ENCODE measurements at places on chromosomes 7 and 10. TPM values are rescaled to one million over a fixed set of nuclear protein-coding genes. Genes with fewer than 3 reads are reported as not detected.

The FERD3L gene
- total RNA-seq: not detected

The TCERG1L gene
- not detected for total RNA-seq

The OPN1SW gene
- not detected for total RNA-seq

The CAV2 gene
- 42.5 TPM for total RNA-seq

The HIPK2 gene
- 21.9 TPM for total RNA-seq

The FFAR4 gene
- 1.5 TPM for total RNA-seq

The CNNM1 gene
- 2.5 TPM for total RNA-seq

The TDRD1 gene
- total RNA-seq: not detected

The KLF14 gene
- not detected for total RNA-seq

The GSTO1 gene
- total RNA-seq: 69.5 TPM

GRCh38 chr10:650886-651615 is 38.4 kb downstream of the DIP2C start:
- no peak for DNase-seq

DNA sequence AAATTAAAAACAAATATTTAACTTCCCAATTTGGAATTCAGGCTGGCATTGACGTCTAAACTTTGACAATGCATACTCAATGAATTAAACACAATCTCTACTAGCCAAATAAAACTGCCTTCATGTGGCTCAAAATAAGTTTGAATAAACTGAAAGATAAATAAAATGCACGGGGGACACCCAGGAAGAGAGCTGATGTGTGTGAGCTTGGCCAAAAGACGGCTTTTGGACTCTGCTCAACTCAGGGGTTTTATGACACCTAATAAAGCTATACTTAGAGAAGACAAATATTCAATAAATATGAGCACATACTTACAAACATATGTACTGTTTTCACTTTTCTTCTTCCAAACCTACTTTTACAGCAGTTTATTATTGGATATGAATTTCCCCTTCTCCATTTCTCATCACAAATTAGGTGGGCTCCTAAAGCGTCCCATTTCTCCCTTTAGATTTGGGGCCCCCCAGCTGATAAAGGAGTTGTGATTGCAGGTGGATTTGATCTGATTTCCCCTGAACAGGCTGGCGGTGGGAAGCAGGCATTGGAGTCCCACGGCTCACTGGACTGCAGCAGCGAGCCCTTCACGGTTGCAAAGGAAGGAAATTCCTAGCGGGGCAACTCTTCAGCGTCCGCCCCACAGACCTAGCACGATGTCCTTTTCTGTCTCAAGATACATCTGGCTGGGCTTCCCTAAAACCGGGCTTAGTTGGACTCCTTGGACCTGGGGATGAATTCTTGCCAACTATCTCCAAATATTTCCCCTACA is 79.6 kb downstream of the INSIG1 start:
- DNase-seq: no peak

- DNase-seq: peak; percentile 85
Measured at GRCh38 chr7:50857804-50858489, 75.3 kb upstream of the GRB10 start.

DNA sequence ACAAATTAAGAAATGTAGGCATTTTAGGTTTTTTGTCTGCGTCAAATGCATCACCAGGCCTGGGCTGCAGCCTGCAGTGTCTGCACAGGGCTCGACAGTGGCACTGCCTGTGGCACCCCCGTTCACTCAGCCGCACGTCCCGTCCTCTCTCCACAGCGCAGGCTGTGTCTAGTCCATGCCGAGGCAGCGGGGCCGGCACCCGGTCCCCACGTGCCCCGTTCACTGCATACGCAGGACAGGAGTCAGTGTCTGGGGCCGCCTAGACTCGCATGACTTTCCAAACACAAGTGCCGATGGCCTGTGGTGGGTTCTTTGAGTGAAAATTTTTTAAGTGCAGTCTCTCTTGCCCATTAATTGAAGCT is 446.4 kb downstream of the PTPRN2 start:
- DNase-seq: no peak

GRCh38 chr10:3525832-3526449 is 259.1 kb downstream of the KLF6 start:
- DNase-seq: no peak

DNA sequence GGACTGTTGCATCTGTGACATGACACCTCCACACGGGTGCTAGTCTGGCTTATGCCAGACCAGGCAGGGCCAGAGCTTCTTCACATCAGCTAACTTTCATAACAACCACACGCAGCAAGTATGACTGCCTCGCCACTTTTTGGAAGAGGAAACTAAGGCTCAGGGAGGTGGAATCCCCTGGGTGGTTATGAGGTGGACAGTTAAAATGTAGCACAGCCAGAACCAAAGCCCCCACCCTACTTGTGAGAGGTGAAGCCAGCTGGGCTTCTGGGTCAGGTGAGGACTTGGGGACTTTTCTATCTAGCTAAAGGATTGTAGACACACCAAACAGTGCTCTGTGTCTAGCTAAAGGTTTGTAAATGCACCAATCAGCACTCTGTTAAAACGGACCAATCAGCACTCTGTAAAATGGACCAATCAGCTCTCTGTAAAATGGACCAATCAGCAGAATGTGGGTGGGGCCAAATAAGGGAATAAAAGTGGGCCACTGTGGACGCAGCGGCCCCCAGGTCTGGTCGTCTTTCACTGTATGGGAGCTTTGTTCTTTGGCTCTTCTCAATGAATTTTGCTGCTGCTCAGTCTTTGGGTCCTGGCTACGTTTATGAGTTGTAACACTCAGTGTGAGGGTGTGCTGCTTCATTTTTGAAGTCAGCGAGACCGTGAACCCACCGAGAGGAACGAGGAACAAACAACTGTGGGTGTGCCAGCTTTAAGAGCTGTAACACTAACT is 171.0 kb downstream of the PTPN20 start:
- DNase-seq: no peak

DNA sequence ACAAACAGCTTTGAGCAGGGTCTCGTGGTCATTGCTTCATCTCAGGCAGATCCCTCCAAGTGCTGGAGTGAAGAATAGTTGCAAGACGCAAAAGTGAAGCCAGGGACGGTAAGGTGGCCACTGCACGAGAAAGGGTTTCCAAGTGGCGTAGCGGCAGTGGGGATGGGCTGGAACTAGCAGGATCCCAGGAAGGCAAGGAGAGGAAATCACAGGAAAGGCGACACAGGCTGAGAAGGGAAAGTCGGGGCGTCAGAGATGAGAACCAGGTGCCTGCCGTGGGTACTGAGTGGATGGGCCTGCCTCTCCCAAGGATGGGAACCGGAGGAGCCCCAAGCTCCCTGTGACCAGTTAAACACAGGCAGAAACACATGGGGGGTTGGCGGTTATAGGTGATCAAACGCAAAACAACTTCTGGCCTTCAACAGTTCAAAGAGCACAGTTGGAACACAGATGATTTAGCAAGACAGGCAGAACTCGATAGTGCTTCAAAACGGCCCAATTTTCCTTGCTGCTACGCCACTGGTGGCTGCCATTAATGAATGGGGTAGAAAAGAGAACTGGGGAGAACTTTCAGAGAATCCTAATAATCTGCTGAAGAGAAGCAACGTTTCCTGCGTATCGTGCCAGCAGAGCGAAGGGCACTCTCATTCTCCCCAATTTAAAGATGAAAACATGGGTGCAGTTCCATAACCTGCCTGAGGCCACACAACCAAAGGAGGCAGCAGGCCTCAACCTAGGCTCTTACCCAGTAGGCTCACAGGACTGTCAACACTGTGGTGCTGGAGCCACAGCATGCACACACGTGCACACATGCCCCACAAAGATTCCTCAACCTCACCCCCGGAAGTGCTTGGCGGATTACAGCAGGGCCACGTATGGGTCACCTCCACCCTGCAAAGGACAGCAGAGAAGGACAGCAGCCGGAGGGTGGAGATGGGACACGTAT is 61.9 kb downstream of the MAD1L1 start:
- no peak for DNase-seq

GRCh38 chr10:32239769-32240168 is 107.2 kb downstream of the EPC1 start:
- DNase-seq: no peak

- no peak for DNase-seq
Measured at GRCh38 chr7:148108381-148108780, 482.2 kb upstream of the C7orf33 start.

GRCh38 chr10:132654121-132654571 is 116.6 kb downstream of the INPP5A start:
- DNase-seq: no peak

DNA sequence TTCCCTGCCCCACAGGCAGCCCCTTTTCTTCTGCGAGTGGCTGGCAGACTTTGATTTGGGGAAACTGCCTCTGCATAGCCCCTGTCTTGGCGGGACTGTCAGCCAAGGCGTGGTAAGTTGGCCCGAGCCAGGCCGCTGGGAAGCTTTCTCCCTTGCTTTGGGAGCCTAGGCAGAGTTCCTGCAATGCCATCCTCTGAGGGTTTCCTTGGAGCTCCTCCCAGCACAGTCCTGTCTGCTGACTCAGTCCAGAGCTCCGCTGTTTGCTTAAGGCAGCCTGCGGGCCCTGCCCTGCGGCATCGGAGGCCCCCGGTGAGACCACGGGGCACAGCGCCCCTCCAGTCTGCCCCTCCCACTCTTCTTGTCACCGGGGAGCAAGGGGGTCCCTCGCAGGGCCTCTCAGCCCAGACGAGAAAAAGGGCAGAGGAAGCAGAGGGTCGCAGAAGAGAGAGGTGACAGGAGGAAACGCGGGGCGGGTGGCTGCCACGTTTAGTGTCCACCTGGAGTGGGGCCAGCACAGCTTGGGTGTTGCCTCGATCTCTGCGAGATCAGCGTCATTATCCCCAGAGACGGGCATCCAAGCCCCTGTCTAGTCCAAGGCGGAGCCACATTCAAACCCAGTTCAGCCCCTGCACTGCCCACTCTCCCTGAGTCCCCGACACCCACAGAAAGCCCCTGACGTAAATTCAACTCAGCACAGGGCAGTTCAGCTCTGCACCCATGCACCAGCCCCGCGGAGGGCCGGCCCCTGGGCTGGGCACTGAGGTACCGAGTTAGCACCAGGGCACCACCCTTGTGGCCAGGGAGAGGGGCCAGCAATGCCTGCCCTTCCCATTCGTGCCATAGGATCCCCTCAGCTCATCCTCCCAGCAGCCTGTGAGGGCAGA is 59.0 kb upstream of the CHST15 start:
- no peak for DNase-seq

DNA sequence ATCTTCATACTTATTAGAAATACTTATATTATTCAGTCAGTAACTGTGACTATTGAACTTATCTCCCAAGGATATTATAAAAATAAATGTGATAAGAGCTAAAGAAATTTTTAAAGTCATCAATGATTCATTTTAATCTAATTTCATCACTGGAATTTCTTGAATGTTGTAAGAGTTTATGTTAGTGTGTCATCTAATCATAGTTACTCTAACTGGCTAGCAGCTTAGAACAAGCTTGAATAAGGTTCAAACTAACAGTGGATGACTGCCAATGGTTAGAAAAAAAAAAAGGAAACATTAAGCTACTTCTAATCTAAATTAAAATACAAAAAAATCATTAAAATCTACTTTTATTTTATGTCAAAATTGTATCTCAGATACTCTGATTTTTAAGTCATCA is 1066.3 kb downstream of the CNTNAP2 start:
- DNase-seq: no peak

GRCh38 chr7:102190776-102191350 is 95.8 kb upstream of the SH2B2 start:
- DNase-seq: no peak

GRCh38 chr7:34759477-34760125 is 101.6 kb downstream of the NPSR1 start:
- DNase-seq: no peak

- DNase-seq: peak; percentile 46
Measured at GRCh38 chr7:159153511-159153910, 8.8 kb upstream of the VIPR2 start.

Measured in vagina (tissue), 2 donors.